KG1 (cell line): ENCODE measurements at places on chromosomes 16 and 17.

DNA sequence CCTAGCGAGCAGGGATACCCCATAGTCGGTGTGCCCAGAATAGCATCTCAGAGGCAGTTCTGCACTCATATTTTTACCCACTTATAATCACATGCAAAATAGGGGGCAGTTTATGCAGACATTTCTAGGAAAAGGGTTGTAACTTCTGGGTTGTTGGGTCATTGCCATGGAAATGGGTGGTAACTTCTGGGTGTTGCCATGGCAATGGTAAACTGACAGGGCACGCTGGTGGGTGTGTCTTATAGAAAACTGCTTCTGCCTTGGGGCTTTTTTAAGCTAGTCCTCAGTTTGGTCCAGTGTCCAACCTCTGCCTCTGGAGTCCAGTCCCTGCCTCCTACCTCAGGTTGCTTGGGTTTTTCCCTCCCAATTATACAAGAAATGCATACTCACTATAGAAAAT, 7.4 kb upstream of the SPAG9 start:
- DNase-seq: no peak

DNA sequence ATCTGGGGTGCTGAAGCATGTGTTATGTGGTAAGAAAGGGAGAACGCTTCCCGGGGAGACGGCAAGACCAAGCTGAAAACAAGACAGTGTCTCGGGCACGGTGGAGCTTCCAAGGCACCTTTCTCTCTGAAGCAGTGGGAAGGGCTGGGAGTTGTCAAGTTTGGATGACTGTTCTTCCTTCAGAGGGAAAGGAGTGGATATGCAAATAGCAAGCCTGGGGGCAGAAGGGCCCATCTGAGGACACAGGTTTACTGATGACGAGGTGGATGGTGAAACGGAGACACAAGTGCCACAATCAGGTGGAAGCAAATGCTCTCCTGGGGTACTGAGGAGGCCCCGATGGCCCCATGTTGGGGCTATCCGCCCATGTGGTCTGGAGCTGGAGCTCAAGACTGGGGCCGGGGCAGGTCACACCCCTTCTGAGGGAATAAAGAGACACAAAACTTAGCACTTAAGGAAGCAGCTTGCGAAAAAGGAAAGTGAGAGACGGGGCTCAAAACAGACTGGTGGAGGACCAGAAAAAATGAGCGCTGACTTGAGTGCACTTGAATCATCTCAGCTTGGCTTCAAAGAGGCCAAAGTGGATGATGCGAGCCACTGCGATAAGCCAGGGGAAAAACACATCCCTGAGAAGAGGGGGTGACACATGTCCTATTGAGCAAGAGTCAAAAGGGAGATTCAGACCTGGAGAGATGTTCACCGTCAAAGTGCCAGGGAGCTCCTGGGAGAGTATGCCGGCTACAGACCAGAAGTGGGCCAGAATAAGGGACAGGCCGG, 34.8 kb upstream of the MTSS2 start:
- no peak for DNase-seq

DNA sequence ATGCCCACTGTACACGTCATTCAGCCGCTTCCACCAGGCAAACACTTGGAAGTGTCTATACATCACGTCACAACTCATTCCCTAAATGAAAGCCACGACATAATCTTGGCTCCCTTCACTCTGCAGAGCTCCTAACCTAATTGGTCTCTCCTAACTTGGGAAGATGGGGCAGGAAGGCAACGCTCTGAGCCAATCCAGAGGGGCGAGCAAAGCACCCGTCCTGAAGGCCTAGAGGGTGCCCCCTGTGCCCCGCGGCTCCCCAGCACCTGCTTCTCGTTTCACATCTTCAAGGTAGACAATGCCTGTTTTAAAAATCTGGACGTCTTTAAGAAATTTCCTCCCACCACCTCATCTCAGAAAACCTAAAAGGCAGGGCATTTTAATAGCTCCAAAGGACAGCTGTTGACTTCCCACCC, 1.0 kb downstream of the CSNK2A2 start:
- no peak for DNase-seq

DNA sequence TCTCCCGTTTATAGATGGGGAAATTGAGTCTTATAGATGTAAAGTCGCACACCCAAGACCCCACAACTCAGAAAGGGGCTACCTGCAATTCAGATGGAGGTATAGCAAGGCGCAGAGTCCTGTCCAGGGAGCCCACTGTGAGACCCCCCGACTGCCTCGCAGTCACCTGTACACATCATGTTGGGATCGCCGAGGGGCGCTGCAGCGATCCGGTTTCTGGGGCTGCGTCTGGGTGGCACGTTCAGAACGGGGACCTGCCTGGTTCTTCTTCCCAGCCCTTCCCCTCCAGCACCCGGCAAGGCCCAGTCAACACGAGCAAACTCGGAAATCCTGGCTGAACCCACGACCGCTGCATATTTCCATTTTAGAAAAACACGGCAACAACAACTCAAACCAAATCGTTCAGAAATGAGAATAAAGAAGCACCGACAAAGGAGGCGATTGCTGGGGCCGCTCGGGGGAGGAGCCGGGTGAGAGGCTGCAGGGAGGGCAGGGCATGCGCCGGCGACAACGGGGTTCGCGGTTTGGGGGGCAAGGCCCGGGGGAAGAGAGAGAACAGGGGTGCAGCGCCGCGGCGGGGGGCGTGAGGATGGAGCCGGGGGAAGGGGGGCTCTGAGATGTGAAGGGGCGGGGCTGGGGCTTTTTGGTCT, 643 bp downstream of the HSDL1 start:
- peak; percentile 14 for DNase-seq

DNA sequence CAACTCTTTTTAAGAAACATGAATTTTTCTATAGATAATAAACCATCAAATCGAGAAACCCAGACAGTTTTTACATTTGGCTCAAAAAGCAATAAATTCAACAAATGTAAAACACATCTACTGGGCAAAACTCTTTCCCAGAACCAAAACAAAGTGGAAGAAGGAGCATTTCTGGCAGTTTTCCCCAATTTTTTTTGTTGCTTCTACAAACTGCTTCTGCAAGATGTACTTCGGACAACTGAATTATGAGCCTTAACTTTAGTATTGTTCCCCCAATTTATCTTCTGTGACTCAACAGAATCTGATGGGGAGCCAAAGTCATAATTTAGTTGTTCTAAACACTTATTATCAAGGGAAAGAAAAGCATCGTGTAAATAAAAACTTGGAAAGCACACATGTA, 1047.2 kb downstream of the CDH11 start:
- DNase-seq: no peak

DNA sequence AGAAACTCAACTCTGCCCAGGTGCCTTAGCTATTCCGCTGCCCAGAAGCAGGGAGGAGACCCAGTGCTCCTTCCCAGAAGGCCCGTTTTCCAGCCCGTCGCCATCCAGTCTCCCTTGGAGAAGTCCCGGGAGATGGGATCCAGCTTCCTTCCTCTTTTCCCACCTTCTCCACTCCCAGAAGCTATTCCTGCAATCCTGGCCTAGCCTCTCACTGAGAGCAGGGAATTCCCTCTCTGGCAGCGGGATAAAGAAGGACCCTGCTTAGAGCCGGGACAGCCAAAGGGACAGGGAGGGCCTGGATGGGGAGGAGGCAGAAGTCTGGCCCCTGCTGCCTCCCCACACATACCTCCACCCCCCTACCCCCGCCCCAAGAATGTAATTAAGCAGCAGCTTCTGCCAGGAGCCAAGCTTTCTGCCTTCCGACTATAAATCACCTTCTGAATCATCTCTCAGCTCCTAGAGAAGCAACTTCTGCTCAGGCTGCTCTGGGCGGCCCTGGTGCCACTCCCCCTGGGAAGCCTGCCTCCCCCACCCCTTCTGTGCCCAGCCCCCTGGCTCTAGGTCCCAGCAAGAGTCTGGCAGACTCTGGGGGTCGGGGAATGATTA, 6.4 kb downstream of the WNT3 start:
- DNase-seq: no peak

- DNase-seq: no peak
Measured at GRCh38 chr16:27439271-27440018, 37.5 kb downstream of the IL21R start.

- DNase-seq: peak; percentile 8
Measured at GRCh38 chr16:70576431-70577255, 53.0 kb downstream of the SF3B3 start.
